ENCODE measurements at places on chromosomes 1 and 21.
A peak's percentile ranks its signal among the peaks of the same experiment; 100 is the strongest.

DNA sequence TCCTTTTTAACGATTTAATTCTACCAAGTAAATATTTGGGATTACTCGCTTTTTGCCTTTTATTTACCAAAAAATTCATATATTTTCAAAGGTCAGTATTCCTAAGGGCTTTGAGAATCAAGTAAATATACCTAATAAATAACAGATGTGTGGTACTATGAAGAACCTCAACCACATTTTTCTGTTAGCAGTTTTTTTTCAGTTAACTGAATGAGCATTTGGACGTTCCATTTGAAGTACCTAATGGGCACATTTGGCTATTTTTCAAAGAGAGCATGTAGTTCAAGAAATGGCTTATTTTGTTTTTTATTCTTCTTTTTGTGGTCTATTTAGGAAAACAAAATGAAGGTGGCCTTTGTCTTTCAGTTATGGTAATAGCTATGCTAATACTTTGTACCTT lies 253.0 kb downstream of the GPR52 start:
- no peak for DNase-seq

DNA sequence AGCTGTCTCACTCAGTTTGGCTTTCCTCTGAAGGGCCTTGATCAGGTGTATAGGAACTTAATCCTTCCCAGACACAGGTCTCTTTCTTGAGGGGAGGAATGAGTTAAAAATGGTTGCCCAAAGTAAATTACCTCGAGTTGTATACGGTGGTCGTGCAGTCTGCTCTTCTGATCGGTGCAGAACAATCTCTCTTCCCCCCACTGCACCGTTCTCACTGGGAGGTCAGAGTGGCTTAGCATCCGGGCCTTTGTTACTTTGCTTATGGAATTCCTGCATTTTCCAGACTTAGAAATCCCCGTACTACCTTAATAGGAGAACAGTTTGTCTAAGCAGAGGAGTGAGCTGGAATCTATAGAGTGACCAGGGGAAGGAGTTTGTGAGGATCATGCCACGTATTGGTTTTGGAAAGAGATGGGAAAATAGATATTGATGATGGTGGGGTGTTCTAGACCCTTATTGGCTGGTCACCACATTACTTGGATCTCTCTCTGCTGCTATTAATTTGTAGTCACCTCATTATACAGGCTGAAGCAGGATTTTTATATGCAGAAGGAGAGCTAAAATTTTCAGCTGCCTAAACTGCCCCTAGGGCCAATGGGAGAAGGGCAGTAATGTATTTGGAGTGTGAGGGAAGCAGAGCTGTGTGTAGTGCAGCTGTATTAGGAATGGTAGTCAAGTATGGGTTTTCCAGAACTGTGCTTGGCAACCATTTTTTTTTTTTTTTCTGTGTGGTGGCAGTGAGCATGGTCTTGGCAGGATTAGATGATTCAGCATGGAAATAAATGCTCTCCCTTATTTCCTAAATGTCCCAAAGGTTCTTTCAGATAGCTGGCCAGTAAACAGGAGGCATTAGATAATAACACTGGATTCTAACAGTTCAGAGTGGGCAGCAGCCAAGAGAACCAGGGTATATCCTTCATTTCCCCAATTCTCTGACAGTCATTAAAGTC lies 81.5 kb downstream of the NDUFS5 start:
- DNase-seq = no peak

GRCh38 chr1:59427155-59427554 lies 130.3 kb downstream of the FGGY start:
- DNase-seq = no peak

DNA sequence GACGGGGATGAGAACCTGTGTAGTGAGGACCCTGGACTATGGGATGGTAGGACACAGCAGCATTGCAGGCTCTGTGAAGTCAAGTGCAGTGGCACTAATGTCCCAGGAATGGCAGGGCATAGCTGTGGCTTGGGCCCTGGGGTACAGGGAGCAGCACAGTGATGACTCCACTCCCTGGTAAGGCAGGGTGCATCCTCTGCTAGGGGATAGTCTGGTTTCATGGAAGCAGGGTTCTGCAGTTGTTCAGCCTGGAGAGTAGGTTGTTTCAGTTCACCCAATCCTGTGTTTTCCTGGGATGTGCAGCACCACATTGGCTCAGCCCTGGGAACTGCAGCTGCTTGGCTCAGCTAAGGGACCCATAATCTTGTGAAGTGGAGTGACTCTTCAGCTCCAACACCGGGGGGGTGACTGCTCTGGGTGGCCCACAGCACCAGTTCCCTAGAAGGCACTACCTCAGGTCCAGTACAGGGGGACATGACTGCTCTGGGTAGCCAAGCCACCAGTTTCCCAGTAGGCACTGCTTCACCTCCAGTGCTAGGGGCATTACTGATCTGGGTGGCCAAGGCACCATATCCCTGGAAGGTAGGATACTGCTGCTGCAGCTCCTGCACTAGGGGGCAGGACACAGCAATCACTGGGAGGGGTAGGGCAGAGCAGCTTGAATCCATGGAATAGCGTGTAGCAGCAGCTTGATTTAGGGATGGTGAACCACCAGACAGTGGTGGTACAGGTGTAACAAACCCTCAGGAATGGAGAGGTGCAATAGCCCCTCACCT lies 15.3 kb upstream of the C1orf185 start:
- DNase-seq = no peak

GRCh38 chr1:57910782-57911181 lies 486.9 kb upstream of the DAB1 start:
- no peak for DNase-seq

DNA sequence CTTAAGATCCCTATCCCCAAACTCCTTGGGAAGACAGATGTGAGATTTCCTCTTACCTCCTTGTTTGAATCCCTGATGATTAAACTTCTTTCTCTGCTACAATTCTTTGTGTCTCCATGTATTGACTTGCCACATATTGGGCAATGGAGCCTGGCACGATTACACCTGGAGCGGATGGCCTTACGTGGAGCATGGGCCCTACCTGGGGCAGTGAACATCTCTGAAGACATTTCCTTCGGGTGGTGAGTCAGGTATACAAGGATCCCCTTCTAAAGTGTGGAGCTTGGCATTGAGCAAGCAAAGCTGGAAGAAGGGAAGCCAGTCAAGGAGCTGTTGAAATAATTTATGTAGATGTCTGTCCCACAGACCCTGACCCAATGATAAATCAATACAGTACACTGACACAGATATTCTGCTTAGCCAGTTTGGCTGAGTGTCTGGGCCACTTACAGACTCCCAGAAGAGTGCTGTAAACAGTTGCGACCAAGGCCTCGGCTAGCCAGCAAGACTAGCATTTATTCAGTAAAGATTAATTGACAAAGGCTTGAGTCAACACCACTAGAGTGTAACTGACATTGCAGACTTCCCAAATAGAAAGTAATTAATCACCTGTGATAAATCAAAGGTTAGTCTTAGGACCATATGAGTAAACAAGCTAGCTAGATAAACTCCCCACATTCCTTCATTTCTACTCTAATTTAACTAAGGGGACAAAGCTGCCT lies 83.1 kb upstream of the KCNK1 start:
- DNase-seq = no peak

- peak; percentile 19 for DNase-seq
Observed at GRCh38 chr1:119885903-119886783, 10.2 kb downstream of the ADAM30 start.

GRCh38 chr1:85569122-85569521 lies 11.4 kb upstream of the CCN1 start:
- DNase-seq = no peak

- DNase-seq = no peak
Observed at GRCh38 chr1:121517586-121518230, 332.9 kb downstream of the SRGAP2C start.

- no peak for DNase-seq
Observed at GRCh38 chr1:147189514-147189913, 17.2 kb upstream of the PRKAB2 start.

DNA sequence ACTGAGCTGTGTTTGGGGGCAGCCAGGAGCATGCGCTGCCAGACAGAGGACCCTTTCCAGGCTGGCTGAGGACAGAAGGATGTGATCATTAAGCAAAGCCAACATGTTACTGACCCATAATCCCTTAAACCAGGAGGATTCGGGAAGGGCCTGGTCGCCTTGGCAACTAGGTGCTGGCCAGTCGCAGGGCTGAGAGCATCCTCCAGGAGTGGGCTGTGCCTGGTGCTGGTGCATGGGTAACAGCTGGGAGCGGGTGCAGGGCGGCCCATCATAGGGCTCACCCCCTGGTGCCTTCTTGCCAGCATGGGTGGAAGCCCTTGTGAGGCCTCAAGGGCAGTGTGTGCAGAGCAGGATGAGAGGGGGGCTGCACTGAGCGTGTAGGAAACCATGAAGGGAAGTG lies 17.2 kb downstream of the CDK18 start:
- DNase-seq = no peak

- DNase-seq = peak; percentile 21
Observed at GRCh38 chr21:41761934-41762635, 4.8 kb downstream of the RIPK4 start.

DNA sequence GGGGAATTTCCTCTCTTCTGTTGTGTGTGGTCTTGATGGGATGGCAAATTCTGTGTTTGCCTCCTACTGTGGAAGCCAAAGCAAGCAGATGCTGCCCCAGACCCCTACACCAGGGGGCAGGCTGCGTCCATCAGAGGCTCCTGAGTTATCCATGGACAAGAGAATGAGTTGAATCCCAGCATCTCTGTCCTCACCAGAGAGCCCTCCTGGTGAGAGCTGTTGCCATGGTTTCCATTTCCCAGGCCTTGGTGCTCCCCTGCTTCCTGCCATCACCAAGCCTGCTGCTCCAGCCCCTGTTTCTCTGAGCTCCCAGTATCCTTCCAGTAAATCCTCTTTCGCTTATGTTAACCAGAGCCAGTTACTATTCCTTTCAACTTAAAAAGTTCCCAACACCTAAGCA lies 20.4 kb upstream of the GNG12 start:
- no peak for DNase-seq

- peak; percentile 56 for DNase-seq
Observed at GRCh38 chr1:154970631-154971340, at the start of gene SHC1. SHC1 (minus strand) TSS chr1:154970747; CDS start chr1:154970526, 221 bp downstream.

DNA sequence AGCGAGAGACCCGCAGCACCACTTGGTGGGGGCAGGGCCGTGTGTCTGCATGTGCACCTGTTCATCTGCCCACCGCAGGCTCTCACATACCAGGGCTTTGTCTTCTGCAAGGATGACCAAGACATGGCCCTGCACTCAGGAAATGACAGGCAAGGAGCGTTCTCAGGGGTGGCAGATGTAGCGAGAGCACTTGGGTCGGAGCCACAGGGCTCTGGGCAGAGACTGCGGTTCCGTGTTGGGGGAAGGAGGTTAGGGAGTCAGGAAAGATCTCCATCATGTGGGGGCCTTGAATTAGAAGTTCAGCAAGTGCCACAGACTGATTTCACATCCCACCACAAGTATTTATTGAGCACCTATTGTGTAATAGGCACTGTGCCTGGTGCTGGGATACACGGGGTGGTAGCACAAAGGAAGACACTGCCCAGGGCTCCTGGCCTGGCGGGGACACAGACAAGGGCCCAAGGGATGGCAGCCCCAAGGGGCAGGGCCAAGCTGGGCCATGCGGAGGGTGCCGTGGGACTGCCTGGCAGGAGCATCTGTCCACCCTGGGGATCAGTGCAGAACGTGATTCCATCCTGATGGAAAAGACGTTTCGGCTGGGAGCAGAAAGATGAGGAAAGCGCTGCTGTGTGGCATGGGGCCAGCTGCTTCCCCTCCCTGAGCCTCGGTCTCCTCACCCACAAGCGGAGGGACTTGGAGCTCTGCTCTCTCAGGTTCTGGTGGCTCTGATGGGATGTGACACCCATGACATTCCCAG lies 11.4 kb upstream of the SPSB1 start:
- no peak for DNase-seq

GRCh38 chr1:46655848-46656247 lies 12.3 kb downstream of the ATPAF1 start:
- no peak for DNase-seq

GRCh38 chr1:150619576-150620509 lies 9.6 kb downstream of the ENSA start:
- DNase-seq = peak; percentile 22
